ENCODE measurements at places on chromosomes 3 and 15.
A peak's percentile ranks its signal among the peaks of the same experiment; 100 is the strongest.

- no peak for DNase-seq
Observed at GRCh38 chr3:14819671-14820070, 909 bp downstream of the FGD5 start.

- DNase-seq, result no peak
Observed at GRCh38 chr3:134928392-134928791, 133.3 kb downstream of the EPHB1 start.

DNA sequence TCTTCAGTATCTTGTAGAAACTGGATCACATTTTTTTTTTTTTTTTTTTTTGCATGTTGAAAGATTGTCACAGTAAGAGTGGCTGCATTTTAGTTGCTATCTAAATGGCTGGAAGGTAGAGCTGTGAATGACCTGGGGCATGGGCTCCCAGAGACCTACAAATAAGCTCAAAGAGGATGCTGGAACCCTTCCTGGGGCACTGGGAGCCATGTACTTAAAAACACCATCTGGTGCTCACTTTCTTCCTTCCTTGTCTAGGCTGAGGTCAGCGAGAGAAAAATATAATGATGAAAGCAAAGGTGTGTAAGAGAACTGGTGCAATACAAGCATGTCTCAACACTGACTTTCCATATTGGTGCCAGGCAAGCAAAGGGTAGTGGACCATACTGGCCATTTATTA is 323.9 kb downstream of the SV2B start:
- no peak for DNase-seq

- no peak for DNase-seq
Observed at GRCh38 chr3:123448536-123449101, at the start of gene ADCY5. ADCY5 (minus strand) TSS chr3:123449090; CDS start chr3:123448545, 545 bp downstream.

- DNase-seq, result peak; percentile 1
Observed at GRCh38 chr15:94478763-94479162, 247.4 kb downstream of the MCTP2 start.

GRCh38 chr15:94061041-94061440 is 170.3 kb upstream of the MCTP2 start:
- DNase-seq, result no peak

- DNase-seq, result no peak
Observed at GRCh38 chr3:11576453-11576852, 67.3 kb downstream of the VGLL4 start.

GRCh38 chr3:35336601-35337000 is 302.7 kb upstream of the ARPP21 start:
- no peak for DNase-seq

GRCh38 chr3:51896607-51897305 is 6.4 kb downstream of the IQCF1 start:
- no peak for DNase-seq

GRCh38 chr3:58082047-58082446 is 73.8 kb downstream of the FLNB start:
- DNase-seq, result no peak

- no peak for DNase-seq
Observed at GRCh38 chr3:19272296-19272695, 124.0 kb downstream of the KCNH8 start.

DNA sequence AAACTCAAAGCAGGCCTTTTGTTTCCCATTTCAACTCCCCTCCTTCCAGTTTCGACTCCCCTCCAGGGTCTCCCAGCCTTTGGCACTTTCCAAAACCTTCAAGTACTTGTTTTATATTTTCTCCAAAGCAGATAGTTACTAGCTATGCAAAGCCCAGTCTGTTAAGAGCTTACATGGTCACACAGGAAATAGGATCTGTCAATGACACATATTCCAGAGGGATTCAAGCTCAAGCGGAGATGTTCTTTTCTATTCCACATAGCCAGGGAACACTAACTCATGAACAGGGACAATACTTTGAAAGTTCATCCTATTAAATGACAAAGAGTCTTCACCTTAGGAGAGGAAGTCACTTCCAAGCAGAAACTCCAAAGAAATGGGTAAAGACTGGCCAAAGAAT is 18.6 kb downstream of the SUCLG2 start:
- no peak for DNase-seq

GRCh38 chr3:149489060-149489690 is 14.7 kb downstream of the TM4SF4 start:
- DNase-seq, result no peak

DNA sequence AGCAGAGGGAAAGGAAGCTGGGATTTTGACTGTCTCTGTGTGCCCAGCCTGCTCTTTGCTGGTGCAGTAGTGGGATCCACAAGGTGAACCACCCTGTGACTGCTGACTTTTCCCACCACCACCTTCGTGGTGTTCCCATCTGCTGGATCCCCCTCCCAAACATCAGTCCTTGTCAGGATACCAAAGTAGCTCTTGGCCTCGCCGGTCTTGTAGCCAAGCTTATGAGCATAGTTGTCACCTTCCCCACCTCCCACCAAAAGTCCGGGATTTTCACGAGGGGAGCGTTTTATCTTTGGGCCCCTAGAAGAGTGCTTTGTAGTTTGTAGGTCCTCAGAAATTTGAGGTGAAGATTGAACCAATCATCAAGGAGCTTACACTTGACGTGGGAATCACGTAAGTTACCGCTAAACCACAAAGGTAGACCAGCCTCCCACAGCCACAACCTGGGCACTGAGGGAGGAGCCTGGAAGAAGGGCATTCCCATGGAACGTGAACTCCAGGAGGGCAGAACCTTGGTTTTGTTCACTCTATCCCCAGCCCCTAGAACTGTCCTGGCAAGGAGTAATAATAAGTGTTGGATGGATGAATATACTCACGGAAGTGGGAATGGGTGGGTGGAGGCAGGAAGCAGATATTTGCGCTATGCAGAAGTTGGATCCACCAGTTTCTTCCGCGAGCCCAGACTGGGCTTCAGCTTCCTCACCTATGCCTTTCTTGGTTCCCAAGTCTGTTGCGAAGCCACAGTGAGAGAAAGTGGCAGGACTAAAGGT is 814 bp upstream of the TEX264 start:
- DNase-seq, result no peak

- no peak for DNase-seq
Observed at GRCh38 chr3:61687206-61687605, 125.8 kb downstream of the PTPRG start.

DNA sequence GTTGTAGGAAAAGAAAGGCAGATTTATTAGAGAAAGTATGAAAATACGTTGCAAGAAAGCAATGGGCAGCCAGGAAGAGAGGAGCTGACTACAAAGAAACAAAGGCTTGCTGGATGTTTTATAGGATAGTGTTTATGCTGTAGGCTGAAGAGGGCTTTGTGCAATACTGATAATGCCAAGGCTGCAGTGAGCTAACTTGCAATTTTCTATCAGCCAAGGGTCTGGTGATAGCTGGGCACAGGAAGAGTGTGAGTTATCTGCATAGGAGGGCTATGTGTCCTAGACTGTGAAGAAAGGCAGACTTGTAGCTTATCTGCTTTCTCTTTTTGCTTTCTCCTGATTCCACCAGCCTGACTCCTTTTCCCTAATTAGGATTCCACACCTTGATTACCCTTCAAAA is 51.3 kb upstream of the OSBPL11 start:
- DNase-seq, result no peak

All from NCI-H748 treated with DMSO at 0.1 percent for 48 hours (cell line).